Ovary (tissue), 10 donors: ENCODE measurements at places on chromosomes 11 and 22.
A peak's percentile ranks its signal among the peaks of the same experiment; 100 is the strongest.

- H3K36me3 ChIP-seq = no peaks in the 10 kb centered on the region
- no peak overlapping the region for H3K4me3 ChIP-seq
- peaks cover 4% of the 10 kb centered on the region for H3K4me1 ChIP-seq
These were observed 6.8 kb upstream of the CHRM1 start for GRCh38 chr11:62928011-62928410.

GRCh38 chr11:71459076-71459766, 6.2 kb downstream of the NADSYN1 start:
- H3K27me3 ChIP-seq = no peaks in the 10 kb centered on the region
- H3K4me1 ChIP-seq = no peaks in the 10 kb centered on the region
- no peak overlapping the region for H3K4me3 ChIP-seq
- H3K27ac ChIP-seq = no peak overlapping the region

GRCh38 chr11:116503216-116504160, 269.3 kb downstream of the BUD13 start:
- H3K36me3 ChIP-seq = no peaks in the 10 kb centered on the region
- no peak overlapping the region for H3K27ac ChIP-seq
- no peak for DNase-seq
- no peaks in the 10 kb centered on the region for H3K27me3 ChIP-seq
- no peak overlapping the region for H3K4me3 ChIP-seq

- H3K27me3 ChIP-seq = no peaks in the 10 kb centered on the region
- DNase-seq = no peak
- H3K27ac ChIP-seq = no peak overlapping the region
- no peak overlapping the region for H3K4me3 ChIP-seq
- no peaks in the 10 kb centered on the region for H3K36me3 ChIP-seq
- no peaks in the 10 kb centered on the region for H3K4me1 ChIP-seq
These were observed 105.2 kb downstream of the SPON1 start for GRCh38 chr11:14067686-14068085.

DNA sequence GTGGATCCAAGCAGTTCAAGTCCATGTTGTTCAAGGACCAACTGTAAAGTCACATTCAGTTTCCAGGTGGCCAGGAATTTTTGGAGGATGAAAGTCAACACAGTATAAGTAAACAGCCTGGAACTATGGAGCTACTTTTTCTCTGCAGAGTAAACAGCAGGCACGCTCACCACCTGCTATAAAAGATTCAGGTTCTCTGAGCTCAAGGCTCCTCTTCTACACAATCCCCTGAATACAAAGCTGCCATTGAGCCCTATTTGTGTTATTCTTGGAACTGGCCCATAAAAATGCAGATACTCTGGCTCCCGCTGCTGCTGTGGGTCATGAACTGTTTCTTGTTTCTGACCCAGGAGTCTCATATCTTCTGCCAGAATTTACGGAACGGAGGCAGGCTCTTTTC, 56.9 kb upstream of the PRR5 start:
- H3K27me3 ChIP-seq = no peaks in the 10 kb centered on the region
- no peak for DNase-seq
- no peak overlapping the region for H3K27ac ChIP-seq
- peaks cover 10% of the 10 kb centered on the region for H3K4me1 ChIP-seq

- H3K27me3 ChIP-seq = no peaks in the 10 kb centered on the region
- H3K36me3 ChIP-seq = no peaks in the 10 kb centered on the region
- H3K4me3 ChIP-seq = no peak overlapping the region
These were observed 8.4 kb downstream of the CYTH4 start for GRCh38 chr22:37290737-37291136.

GRCh38 chr11:66510990-66511339, 530 bp downstream of the BBS1 start:
- DNase-seq = no peak
- peak overlapping the region; percentile 94 for H3K4me3 ChIP-seq
- no peaks in the 10 kb centered on the region for H3K27me3 ChIP-seq
- H3K36me3 ChIP-seq = no peaks in the 10 kb centered on the region
- H3K4me1 ChIP-seq = peaks cover 2% of the 10 kb centered on the region

GRCh38 chr11:40825201-40825834, 634.1 kb downstream of the LRRC4C start:
- H3K36me3 ChIP-seq = no peaks in the 10 kb centered on the region
- H3K27me3 ChIP-seq = no peaks in the 10 kb centered on the region
- no peak overlapping the region for H3K27ac ChIP-seq
- DNase-seq = no peak
